NCI-H774 (cell line): ENCODE measurements at places on chromosomes 3 and 15.

DNA sequence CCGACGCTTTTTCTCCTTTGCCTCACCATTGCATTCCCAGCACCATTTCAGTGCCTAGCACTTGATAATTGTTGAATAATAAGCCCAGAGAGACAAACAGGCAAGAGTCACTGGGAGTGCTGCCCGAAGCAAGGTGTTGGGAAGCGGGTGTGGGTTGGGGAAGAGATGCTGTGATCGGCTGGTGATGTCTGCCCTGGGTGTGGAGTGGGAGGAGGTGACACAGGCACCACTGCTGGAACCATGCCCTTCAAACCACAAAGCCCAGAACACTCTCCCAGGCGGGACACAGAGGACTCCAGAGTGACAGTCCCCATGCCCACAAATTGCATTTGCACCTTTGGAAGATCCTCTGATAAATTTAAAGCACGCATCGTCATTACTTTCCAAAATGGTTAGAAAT is 148.2 kb downstream of the CHSY1 start:
- no peak for DNase-seq

GRCh38 chr15:45704329-45705249 is 69.8 kb downstream of the SQOR start:
- DNase-seq, result no peak

GRCh38 chr3:50633230-50633790 is 16.4 kb downstream of the MAPKAPK3 start:
- DNase-seq, result no peak

GRCh38 chr15:82143390-82144385 is 97.9 kb upstream of the MEX3B start:
- DNase-seq, result no peak

DNA sequence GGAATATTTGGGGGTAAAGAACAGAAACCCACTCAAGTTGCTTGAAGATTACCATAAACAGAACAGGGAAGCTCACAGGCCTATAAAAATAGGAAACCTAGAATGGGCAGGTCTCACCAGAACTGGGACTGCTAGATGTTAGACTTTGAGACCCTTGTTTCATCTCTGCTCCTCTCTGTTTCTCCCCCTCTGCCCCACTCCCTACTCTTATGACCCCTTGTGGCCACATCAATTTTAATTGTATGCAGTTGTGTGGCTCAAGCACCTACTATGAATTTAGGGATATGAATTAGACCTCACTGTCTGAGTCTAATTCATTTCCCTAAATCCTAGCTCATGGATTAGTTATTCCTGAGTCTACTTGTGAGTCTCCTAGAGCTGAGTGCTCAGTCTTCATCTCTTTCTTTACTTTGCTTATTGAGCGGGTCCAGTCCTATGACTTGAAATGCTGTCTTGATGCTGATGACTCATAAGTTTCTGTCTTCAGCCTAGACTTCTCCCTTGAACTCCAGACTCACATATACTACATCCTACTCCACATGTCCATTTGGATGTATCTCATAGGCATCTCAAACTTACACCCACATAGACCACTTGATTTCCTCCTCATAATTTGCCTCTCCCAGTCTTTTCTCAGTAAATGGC is 78.7 kb downstream of the ITPR1 start:
- no peak for DNase-seq

DNA sequence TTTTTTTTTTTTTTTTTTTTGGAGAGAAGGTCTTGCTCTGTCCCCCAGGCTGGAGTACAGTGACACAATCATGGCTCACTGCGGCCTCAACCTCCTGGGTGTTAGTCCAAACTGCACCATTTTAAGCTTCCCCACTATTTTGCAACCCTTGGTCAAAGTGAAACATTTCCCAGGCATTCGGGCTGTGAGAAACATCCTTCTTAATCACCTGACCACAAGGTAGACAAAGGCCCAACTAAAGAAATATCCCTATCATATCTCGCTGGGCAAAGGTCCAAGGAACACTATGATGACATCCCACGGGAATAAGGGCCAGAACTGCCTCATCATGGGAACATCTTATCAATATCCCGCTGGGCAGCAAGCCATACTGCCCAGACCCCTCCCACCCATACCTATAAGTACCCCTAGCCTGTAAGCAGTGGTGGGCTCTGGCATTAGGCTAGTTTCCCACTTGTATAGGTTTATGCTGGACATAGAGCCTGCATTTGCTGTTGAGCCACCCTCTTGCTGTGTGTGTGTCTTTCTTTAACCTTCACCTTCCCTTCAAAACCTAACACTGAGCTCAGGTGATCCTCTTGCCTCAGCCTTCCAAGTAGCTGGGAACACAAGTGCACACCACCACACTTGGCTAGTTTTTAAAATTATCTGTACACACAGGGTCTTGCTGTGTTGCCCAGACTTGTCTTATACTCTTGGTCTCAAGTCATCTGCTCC is 95.2 kb downstream of the SEMA5B start:
- no peak for DNase-seq

- no peak for DNase-seq
Measured at GRCh38 chr3:13102386-13103345, 29.4 kb upstream of the IQSEC1 start.

- DNase-seq, result peak; percentile 7
Measured at GRCh38 chr3:42547401-42547945, 34.3 kb downstream of the SEC22C start.

DNA sequence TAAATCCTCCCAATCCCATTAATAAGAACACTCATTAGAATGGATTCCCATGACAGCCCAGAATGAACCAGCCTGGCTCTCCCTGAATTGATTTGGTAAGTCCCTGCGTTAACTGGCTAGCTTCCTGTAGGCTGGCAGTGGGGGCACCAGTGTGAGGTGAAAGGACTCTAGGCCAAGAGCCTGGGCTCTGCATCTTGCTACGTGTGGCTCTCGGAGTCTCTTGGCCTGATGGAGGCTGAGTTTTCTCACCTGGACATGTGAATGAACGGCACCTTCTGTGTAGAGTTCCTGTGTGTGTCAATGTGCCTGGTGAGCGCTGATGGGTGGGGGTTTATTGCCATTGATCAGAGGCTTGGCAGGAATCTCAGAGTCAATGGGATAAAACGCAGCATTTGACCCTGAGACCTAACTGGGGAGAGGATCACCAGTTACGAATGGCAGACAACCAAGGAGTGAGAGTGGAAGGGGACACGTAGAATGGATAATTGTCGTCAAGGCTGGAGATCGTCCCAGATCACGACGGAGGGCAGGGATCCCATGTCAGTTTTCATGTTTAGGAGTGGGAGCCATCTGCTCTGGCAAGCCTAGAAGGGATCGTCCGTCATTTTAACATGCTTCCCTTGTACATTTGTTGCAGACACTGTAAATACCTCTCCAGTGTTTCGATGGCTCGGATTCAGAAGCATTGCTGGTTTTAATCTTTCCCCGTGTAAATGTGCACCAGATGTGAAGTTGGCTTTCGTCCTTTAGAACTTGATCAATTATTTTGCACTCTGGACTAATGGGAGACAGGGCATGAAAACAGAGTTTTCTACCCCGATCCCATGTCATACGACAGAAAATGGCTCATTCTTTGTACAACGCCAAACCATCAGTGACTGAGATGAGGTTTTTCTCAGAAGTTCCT is 9.0 kb upstream of the KLF13 start:
- DNase-seq, result no peak

DNA sequence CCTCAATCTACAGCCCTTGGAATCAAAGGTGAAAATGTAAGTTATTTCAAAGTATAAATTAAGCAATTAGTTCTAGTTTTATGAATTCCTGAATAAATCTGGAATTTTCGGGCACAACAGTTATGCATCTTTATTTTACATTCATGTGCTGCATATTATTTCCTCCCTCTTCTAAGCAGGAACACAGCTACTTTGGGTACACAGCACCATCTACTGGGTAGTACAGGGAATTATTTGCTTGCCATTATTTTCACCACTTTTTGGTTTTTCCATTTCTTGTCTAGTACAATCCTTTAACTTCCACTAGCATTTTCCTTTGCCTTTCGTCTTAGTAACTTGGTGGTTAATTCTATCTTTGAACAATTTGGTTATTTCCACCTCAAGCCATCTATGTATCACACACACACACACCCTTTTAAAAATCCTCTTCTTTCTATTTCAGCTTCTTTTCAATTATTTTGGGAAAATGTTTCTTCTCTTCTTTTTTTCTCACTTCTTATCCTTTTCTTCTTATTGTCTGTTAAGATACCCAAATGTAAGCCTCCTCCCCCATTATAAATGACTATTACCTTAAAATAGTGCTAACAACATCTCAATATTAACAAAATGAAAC is 451.0 kb downstream of the MFSD1 start:
- peak; percentile 12 for DNase-seq

GRCh38 chr15:70091726-70092463 is 5.8 kb downstream of the TLE3 start:
- peak; percentile 69 for DNase-seq

DNA sequence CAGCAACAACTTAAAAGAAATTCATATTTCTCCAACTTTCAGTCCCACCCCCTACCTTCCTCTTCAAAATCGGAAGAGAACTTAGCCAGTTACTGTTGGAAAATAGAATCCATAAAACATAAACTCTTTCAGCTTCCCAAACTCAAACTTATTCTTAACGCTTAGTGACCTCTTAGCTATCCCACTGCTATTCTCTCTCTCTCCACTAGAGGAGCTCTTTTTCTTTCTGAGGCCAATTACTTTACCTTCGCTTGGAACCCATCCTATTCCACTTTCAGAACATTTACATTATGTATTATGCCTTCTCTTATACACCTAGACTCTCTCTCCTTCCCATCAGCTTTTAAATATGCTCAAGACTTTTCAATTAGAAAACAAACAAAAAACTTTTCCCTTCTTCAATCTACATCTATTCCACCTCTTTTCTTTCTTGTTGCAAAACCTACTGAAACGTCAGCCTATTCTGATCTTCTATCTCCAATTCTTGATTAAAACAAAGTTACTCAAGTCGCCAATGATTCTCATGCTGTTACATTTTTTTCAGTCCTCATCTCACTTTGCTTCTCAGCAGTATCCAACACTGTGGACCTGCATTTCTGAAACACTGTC is 13.4 kb upstream of the GHSR start:
- no peak for DNase-seq

DNA sequence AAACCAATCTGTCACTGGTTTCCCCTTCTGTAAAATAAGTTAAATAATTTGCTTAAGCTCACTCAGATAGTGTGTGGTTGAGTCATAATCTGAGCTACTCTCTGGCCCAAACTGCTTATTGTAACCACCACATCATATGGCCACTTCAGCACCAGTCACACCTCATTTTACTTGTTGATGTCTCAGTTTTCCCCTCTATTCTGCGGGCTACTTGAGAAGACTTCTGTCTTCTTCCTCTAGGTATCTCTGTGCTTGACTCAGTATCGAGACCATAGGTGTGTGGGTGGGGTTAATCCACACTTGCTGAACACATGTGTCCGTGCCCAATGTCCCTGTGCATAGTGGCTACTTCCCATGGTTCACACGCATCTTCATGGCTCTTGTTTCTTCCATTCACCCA is 32.9 kb downstream of the CRYGS start:
- DNase-seq, result no peak

GRCh38 chr3:44525060-44525459 is 29.9 kb upstream of the ZKSCAN7 start:
- no peak for DNase-seq

DNA sequence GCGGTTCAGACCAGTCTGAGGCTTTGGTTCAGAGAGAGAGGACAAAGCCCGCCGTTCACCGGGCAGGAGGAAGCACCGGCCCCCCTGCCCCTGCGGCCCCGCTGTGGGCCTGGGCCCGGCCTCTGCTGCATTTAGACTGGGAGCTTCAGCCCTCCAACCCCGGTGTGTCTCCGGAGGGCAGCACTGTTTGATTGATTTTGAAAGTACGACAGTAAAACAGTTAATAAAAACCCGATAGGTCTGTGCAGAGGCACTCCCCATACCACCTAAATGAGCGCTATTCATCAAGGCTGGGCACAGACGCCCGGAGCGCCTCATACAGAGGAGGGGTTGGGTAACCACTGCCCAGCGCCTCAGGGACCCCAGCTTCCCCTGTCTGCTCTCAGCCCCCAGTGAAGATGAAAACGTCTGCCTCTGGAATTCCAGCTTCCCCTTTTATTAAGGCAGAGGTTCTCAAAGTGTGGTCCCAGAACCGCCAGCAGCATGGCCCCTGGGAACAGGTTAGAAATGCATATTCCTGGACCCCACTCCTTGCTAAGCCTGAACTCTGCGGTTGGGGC is 256.7 kb upstream of the TLE3 start:
- DNase-seq, result no peak

GRCh38 chr3:159174715-159175692 is 373.1 kb downstream of the MFSD1 start:
- no peak for DNase-seq

DNA sequence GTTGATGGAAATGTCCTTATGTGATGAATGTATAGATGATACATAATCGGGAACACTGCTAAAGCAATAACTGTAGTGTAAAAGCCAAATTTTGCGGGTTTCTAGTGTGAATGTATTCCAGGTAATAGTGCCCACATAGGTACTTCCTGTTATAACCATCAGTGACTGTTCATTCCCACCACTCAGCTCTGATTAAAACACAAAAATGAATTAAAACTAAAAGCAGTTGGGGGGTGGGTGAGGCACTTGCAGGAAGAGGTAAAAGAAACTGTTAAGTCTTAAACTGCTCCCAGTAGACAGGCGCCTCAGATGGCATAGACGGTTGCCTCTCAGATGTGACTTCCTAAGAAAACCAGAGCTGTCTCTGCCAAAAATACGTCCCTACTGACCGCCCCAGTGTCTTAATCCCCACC is 893 bp upstream of the MTHFS start:
- no peak for DNase-seq

GRCh38 chr3:45907769-45908705 is 21.7 kb downstream of the CCR9 start:
- DNase-seq, result no peak

DNA sequence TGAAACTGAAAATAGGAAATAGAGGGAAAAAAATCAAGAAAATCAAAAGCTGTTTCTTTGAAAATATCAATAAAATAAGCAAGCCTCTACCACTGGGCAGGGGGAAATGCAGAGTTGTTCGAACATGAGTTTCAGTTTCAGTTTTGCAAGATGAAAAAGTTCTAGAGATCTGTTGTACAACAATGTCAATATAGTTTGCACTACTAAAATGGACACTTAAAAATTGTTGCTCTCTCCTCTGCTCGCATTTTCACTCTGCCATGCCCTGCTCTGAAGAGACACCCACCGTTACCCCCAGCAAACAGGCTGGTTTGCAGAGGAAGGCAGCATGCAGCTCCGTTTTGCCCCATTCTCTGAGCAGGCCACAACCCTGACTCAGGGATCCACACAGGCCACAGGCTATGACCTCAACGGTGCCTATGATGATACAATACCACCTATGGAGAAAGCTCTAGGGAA is 64.5 kb downstream of the ZNF148 start:
- no peak for DNase-seq

DNA sequence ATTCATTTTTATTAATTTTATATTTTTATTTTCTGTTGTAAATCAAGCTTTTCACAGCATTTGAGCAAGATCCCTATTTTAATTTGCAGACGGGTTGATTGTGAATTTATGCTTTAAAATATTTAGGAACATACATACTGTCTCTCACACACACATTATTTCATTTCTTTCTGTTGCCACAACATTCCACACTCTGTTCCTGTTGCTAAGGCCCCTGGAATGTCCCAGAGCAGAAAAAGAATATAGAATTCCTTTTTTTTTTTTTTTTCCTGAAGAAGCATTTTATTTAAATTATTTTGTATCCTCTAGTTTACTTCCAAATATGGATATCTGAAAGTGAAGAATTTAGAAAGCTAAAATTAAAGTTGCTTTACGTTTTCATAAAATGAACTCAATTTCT is 36.8 kb upstream of the SCAANT1 start:
- DNase-seq, result no peak
